ENCODE measurements at places on chromosomes 16 and 17. TPM values are rescaled to one million over a fixed set of nuclear protein-coding genes. Genes with fewer than 3 reads are reported as not detected.
A peak's percentile ranks its signal among the peaks of the same experiment; 100 is the strongest.

Gene SLC47A1
- total RNA-seq, result not detected

Gene SOX8
- total RNA-seq, result 5.3 TPM

Gene ZNF213
- 13.1 TPM for total RNA-seq

Gene PPM1E
- total RNA-seq, result not detected

Gene FOXJ1
- 0.29 TPM for total RNA-seq

Gene PPP1R27
- total RNA-seq, result not detected

Gene DNAH9
- not detected for total RNA-seq

DNA sequence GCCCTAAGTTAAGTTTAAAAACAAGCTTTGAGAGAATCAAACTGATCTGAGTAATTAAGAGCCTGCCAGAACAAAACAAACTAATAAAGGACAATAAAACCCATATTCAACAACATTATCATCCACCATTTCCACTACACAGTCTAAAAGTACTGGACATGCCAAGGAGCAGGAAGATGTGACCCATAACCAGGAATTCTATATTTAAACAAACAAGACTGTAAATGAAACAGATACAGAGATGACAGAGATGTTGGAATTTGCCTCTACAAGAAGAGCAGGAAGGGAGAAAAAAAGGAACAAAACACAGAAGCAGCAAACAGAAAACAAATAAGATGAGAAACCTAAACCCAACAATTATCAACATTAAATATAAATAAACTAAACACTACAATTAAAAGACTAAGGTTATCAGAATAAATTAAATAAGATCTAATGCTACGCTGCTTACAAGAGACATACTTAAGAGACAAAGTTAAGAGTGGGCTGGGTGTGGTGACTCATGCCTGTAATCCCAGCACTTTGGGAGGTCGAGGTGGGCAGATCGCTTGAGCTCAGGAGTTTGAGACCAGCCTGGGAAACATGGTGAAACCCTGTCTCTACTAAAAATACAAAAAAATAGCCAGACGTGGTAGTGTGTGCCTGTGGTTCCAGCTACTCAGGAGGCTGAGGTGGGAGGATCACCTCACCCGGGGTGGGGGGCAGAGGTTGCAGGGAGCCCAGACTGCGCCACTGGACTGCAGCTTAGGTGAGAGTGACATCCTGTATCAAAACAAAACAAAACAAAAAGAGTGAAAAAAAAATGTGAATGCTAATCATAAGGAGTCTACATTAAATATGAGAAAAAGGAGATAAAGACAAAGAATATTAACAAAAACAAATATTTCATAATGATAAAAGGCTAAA is 50.6 kb downstream of the CREBBP start:
- no peak for DNase-seq

DNA sequence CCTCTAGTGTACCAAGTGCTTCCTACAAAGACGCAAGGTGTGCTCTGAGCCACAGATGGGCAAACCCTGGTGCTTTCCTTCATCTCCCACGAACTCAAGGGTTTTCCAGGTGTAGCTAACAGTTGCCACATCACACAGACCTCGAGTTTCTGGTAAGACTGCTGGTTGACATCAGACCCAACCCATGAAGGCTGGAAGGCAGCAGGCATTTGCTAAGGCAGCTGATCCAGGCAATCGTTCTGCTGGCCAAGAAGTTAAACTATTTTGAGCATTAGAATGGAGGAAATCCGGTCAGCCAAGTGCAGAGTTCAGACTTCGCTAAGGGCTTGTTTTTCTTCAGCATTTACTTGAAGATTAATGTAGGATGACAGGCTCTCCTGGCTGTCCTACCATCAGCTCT is 11.5 kb downstream of the HAS3 start:
- no peak for DNase-seq

GRCh38 chr16:22188595-22189442 is 17.3 kb upstream of the EEF2K start:
- DNase-seq, result peak; percentile 78

DNA sequence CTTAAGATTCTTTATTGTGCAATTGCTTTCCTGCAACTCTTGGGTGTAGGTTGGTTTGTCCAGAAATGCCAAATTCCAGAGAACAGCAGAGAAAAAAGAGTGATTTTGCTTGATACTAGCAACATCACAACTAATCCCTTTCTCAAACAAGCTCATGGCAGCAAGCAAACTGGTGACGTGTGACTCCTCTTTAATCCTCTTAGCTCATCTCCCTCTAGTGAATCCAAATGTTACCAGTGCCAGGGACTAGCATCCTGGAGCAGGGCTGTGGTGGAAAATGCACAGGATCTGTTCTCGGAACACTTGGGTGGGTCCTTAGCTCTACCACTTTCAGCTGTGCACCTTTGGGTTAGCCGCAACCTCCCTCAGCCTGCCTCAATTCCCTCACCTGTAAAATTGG is 204.0 kb upstream of the CCL2 start:
- no peak for DNase-seq

DNA sequence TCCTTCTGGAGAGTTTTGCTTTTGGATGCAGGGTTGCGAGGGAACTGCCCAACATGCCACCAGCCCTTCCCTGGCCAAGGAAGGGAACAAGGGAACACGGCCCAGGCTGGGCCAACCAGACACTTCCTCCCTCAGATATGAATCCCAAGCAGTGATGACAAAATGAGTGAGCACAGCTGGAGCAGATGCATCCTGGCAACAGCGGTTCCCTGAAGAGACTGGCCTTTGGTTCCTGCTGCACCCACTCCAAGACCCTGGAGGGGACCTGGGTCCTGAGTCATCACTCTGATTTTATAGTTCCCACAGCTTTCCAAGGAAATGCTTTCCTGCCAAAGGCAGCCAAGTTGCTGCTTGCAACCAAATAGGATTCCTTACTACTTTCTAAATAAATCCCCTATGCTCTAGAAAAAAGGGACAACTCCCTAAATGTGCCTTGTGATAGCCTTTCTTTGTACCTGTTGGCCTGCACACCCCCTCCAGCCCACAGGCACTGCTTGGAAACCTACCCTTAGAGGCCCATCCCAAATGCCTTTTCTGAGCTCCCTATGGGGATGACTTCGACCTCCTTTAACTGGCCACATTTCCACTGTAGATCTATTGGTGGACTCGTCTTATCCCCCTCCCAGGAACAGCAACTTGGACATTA is 5.3 kb downstream of the ST3GAL2 start:
- no peak for DNase-seq

GRCh38 chr17:4951486-4951885 is 567 bp downstream of the ENO3 start:
- DNase-seq, result no peak

GRCh38 chr17:29070781-29071180 is 27.8 kb downstream of the PIPOX start:
- DNase-seq, result no peak

GRCh38 chr16:22284637-22285036 is 12.6 kb upstream of the POLR3E start:
- no peak for DNase-seq

DNA sequence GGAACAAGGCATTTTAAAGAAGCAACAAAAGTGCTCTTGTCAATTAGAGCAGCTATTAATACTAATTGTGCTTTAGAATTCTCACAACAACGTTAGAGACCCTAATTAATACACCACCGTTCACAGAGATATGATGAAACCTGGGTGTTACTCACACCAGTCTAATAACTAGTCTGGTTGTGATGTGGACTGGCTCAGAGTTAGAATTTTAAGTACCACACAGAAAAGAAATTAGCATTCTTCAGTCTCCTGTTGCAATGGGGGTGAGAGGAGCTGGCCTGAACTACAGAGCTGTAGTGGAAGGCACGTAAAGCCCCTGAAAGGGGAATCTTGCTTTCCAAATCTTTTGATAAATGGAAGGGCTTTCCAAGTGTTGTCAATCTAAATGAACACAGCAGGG is 240.8 kb upstream of the TOX3 start:
- no peak for DNase-seq
